ENCODE measurements at places on chromosomes 5 and 9.
A peak's percentile ranks its signal among the peaks of the same experiment; 100 is the strongest.

DNA sequence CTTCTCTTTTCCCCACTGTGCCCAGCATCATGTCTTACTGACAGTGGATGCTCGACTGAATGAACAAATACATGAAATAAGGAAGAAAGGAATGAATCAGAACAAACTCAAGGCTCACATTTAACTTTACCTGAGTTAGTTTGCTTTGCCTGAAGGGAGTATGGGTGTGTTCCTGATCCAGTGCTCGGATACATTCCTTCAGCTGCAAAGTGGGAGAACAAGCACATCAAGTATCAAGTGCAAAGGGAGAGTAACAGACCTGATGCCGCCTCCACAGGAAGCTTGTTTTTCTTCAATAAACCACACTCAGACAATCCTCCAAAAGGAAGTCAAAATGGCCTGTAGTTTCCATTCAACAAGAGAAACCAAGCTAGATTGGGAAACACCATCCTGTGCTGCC, 66.1 kb downstream of the KIF24 start:
- DNase-seq: no peak

DNA sequence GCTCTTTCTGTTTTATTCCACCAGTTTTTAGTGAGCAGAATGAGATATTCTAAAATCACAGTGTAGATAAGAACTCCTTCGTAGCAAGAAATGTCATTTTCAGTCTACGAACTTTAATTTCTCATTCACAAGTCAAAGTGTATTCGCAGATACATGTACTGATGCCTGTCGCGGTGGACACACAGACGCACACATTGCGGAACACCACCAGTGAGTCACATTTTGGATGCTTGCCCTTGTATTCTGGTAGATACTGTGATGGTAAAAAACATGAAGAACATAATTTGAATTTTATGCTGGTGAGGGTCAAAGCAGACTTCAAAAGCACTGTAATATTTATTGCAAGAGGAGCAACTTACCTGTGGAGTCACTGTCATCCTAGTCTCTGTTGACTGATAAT, 4.7 kb upstream of the C9orf57 start:
- no peak for DNase-seq

GRCh38 chr9:17491780-17492179, 87.1 kb upstream of the SH3GL2 start:
- DNase-seq: no peak

DNA sequence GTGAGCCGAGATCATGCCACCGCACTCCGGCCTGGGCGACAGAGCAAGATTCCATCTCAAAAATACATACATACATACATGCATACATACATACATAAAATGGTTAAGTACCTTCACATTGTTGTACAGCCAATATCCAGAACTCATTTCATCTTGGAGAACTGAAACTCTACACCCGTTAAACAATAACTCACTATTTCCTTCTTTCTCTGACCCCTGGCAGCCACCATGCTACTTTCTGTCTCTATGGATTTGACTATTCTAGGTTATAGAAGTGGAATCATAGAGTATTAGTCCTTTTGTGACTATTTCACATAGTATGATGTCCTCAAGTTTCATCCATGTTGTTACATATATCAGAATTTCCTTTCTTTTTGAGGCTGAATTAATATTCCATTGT, 9.6 kb upstream of the KIF27 start:
- no peak for DNase-seq

GRCh38 chr9:115615821-115616665, 498.1 kb upstream of the TNC start:
- DNase-seq: no peak

DNA sequence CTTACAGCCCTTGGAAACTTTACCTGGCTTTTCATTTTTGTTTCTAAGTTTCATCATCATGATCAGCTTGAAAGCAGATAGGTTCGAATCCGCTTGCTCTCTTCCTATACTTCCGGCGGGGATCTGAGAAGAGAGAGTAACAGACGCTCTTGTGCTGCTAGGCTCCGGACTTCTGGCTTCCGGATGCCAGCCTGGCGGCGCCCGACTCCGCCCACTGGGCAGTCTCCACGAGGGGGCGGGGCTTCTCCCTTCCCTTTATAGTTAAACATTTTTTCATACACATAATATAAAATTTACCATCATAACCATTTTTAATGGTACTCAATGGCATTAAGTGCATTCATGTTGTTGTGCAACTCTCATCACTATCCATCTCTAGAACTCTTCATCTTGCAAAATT, 49.5 kb upstream of the ELOVL7 start:
- DNase-seq: no peak

DNA sequence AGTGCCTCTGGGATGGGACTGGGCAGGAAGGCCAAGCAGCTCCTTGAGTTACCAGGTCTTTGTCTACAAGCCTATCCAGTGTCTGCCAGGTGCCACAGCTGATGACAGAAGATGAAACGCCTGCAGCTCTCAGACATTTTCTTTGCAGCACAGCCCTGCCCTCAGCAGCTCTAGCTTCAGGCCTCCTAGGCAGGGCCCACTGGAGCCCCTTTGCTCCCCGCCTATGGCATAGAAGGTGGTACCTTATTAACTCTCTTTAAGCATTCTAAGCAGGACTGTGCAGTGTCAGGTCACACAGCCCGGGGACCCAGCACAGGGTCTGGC, 1.3 kb upstream of the SKP1 start:
- DNase-seq: no peak

- no peak for DNase-seq
These were observed 46.0 kb upstream of the COL15A1 start for GRCh38 chr9:98897745-98898144.

DNA sequence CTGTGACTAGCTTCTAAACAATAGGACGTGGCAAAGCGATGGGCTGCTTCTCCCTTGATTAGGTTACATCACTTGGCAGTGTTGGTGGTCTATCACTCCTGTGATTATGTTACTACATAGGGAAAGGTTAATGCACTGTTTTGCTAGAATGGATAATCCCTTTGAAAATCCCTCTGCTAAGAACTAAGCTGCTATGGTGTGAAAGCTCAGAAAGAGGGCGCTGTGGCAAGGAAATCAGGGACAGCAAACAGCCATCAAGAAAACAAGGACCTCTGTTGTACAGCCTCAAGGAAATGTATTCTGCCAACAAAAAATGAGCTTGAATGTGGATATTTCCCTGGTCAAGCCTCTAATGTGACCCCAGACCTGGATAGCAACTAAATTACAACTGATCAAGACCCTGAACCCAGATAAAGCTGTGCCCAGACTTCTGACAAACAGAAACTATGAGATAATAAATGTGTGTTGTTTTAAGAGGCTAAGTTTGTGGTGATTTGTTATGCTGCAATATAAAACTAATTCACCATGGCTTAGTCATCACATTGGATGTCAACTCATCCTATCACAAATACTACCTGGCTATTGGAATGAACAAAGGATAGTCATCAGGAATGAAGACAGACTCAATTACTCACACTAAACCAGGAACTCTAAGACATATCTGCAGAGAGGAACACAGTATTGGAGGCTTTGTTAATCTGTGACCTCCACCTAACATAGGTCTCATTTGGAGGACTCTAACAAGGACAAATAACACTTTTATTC, 1215.9 kb downstream of the EFNA5 start:
- DNase-seq: no peak

DNA sequence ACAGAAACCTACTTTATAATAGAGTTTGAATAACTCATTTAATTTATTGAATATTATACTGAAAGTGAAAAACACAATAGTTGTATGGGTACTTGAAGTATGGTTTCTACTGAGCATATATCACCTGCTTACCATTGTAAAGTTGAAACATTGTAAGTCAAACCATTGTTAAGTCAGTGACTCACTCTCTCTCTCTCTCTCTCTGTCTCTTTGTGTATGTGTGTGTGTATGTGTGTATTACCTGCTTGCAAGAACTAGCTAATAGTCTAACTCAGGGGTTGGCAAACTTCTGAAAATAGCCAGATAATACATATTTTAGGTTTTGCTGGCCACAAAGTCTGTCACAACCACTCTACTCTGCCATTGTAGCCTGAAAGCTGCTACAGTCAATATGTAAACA, 564.3 kb upstream of the ZNF608 start:
- DNase-seq: no peak

GRCh38 chr5:168347368-168348083, 56.1 kb downstream of the WWC1 start:
- no peak for DNase-seq

- no peak for DNase-seq
These were observed 275.0 kb downstream of the NR2F1-AS1 start for GRCh38 chr5:93305984-93306383.

DNA sequence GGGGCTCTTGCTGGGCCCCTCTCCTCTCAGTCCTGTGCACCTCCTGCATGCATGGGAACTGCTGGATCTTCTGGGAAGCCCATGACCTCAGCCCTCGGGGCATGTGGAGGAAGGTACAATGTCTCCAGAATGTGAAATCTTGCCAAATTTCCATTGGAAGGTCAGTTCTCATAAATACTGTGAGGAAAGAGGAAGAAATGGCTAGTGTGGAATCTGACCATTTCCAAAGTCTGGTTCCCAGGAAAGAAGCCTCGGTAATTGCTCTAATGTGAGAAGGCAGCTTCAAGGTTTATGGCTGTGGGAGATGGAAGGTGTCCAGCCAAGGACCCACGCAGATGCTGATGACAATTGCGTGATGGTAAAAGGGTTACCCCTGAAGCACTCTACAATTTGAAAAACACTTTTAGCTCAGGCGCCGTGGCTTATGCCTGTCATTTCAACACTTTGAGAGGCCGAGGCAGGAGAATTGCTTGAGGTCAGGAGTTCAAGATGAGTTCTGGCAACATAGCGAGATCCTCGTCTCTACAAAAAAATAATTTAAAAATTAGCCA, 8.1 kb upstream of the IL17B start:
- DNase-seq: no peak

DNA sequence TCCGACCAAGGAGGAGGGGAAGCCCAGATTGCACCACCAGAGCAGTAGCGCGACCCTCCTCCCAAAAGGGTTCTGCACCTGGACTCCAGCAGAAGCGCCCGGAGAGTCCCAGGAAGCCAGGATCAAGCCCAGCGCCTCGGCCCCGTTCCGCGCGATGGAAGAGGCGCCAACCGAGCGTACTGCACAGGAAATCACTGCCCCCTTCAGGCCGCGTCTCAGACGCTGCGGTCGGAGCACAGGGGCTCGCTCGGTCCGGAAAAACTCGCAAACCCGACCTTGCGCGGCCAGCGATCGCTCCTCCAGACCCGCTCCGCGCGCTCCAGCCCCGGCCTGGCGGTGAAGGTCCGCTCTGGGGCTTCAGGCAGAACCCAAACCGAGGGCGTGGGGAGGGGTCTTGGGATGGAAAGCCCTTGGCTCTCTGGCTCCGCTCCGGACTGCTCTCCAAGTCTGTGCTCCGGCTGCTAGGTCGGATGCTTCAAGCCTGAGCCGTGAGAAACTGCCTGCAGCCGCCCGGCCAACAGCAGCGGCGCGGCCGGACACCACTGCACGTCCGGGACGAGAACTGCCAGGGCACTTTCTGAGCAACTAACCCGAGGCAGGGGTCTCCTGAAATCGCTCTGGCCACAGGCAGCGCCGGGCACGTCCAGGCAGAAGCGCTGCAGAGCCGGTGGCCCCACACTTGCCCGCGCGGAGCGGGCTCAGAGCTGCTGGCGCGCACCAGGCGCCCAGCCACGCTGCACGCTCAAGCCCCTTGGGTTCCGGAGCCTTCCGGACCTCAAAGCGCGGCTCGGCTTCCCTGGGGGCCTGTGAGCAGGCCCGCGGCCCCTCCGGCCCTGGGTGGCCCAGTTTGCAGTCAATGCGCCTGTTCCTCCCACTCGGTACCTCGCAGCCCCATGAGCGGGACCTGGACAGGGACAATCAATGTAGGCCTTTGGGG, 1.3 kb downstream of the GABBR2 start:
- DNase-seq: no peak

DNA sequence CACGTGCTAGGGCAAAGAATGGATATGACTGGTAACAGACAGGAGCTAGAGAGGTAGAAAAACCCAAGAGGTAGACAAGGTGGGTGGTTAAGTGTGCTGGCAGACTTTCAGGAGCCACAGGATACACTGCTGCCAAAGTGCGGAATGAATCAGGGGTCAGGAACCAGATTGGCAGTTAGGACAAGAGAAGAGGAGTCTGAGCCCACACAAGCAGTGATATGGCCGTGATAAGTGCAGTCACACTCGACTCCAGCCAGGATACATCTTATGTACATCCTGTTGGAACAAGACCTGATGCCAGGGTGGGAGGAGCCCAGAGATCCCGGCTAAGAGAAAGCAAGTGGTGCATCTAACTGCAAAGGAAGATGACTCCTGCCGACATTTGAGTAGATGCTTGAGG, 10.0 kb downstream of the SLIT3 start:
- no peak for DNase-seq

DNA sequence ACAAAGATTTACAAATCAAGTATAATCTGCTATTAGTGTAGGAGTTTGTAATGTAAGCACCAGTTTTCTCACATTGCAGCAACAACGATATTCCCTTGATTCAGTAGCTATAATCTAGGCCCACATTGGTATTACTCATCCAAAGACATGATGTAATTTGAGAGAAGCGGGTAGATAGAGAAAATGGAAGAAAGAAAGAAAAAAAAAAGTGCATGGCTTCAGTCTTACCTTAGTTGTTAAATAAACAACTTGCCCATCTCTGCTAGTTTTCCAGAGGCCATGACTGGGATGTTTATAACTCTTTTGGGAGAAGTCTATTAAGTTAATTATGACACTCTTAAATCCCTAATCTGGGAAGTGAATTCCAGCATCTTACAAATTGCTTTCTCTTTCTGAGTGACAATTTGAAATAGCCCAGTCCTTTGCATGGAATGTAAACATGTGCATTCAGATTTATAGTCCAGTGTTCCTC, 2.8 kb downstream of the MELK start:
- DNase-seq: no peak

DNA sequence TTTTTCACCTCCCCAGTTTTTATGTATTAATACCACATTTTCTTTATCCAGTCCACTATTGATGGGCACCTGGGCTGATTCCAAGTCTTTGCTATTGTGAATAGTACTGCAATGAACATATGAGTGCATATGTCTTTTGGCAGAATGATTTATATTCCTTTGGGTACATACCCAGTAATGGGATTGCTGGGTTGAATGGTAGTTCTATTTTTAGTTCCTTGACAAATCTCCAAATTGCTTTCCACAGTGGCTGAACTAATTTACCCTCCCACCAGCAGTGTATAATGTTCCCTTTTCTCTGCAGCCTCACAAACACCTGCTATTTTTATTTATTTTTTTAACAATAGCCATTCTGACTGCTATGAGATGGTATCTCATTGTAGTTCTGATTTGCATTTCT, 340.2 kb downstream of the ADAMTS6 start:
- DNase-seq: no peak

GRCh38 chr5:40442346-40442745, 237.4 kb upstream of the PTGER4 start:
- DNase-seq: peak; percentile 25

- DNase-seq: no peak
These were observed 25.1 kb upstream of the LPAR1 start for GRCh38 chr9:111063332-111063731.

- DNase-seq: no peak
These were observed 209.7 kb downstream of the DIRAS2 start for GRCh38 chr9:90432951-90433350.

DNA sequence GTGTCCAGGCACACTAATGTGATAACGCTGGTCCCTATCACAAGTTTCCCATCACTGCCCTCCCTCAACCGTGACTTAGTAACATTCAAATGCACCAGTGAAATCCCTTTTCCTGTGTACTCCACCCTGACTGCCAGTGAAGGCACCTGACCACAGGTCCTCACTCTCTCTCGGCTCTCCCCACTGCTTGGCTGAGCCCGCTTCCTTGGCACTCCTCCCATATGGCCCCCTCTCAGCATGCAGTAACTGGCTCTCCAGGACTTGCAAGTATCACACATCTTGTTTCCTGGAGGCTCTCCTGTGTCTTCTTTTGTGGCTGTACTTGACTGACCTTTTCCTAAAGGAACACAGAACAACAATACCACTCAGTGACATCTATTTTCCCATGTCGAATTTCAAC, 292.0 kb upstream of the ZNF608 start:
- no peak for DNase-seq
